ENCODE measurements at places on chromosomes 4 and X. TPM values are rescaled to one million over a fixed set of nuclear protein-coding genes. Genes with fewer than 3 reads are reported as not detected.

Gene MAOA
- total RNA-seq: not detected

Gene HSFX1
- total RNA-seq: 0.88 TPM

Gene SPIN2A
- 1.3 TPM for total RNA-seq

Gene DCK
- 80.9 TPM for total RNA-seq

Gene ZNF630
- 1.2 TPM for total RNA-seq

Gene USP38
- total RNA-seq: 23.3 TPM

Gene LRIT3
- total RNA-seq: 0.19 TPM

Gene PAQR3
- total RNA-seq: 12.5 TPM

Gene PRSS12
- not detected for total RNA-seq

Gene KIF4A
- total RNA-seq: 28.8 TPM

Gene P2RY10
- total RNA-seq: 57.0 TPM

Gene CENPVL1
- total RNA-seq: not detected

Gene WAS
- 155 TPM for total RNA-seq

Measured in activated naive CD4-positive, alpha-beta T cell treated with anti-CD3 and anti-CD28 coated beads, Interleukin-2, amount 10 ng/mL, durations not matched to agents 5 hours and 36 hours (primary cell).